ENCODE measurements at places on chromosomes 2 and 18. TPM values are rescaled to one million over a fixed set of nuclear protein-coding genes. Genes with fewer than 3 reads are reported as not detected.

Gene HOXD10
- total RNA-seq: not detected

DNA sequence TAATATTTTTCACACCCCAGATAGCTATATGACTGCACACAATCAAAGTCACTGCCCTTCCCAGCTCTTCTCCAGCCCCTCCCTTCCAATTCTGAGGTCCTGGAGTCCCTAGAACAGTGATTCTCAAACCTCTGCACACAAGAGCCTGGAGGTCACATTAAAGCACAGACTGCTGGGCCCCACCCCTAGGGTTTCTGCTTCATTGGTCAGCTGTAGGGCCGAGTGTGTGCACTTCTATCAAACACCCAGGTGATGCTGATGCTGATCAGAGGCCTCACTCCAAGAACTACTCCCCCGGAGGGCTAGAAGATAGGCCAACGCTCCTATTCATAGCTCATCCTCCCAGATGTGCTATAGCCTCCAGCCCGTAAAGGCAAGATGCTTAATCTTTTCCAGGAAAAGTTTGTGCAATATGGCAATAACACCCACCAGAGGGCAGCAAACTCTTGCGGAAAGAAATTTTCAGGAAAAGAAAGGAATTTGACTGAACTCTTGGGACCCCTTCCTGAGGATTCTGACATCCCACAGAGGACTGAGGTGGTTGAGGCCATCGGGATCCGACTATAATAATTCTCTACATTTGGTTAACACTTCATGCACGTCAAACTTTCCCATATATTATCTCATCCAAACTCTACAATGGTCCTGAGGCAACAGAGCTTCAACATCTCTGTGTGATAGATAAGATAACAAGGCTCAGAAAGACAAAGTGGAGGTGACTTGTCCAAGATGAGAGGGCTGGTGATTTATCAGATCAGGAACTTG, 194.2 kb upstream of the PKDCC start:
- H3K27ac ChIP-seq: no peak overlapping the region
- no peak for DNase-seq
- H3K4me3 ChIP-seq: no peak overlapping the region
- H3K36me3 ChIP-seq: no peaks in the 10 kb centered on the region
- H3K4me1 ChIP-seq: no peaks in the 10 kb centered on the region

- H3K36me3 ChIP-seq: no peaks in the 10 kb centered on the region
- DNase-seq: no peak
These were observed 42.1 kb downstream of the CALCRL start for GRCh38 chr2:187405921-187406320.

DNA sequence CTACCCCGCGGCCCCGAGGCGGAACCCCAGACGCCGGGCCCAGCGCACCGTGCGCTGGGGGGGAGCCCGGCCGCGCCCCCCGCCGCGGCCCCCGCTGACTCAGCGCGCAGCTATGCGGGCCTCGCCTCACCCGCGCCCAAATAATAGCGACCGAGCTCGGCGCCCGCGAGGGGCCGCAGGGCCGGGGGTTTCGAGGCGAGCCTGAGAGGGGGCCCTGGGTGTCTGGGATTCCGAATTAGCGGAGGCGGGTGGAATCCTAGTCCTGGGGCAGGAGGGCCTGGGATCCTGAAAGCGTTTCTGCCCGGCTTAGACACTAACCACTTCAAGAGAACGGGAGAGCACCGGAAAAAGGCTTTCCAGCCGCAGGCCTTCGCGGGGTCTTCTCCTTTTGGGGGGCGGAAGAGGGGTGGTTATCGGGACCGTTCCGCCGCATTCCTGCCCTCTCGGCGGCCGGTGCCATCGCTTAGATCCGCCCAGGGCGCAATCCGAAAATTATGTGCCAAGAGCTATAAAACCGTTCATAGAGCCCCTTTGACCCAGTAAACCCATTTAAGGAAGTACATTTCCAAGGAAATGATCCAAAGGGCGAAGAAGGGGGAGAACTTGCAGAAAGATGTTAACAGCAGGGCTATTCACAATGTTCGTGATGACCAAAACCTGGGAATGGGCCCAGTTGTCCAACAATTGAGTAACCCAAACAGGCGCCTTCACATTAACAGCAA, 681 bp upstream of the ROCK2 start:
- H3K36me3 ChIP-seq: no peaks in the 10 kb centered on the region
- peaks cover 60% of the 10 kb centered on the region for H3K4me1 ChIP-seq
- no peaks in the 10 kb centered on the region for H3K27me3 ChIP-seq
- DNase-seq: peak; percentile 40
- H3K4me3 ChIP-seq: peak overlapping the region; percentile 98

DNA sequence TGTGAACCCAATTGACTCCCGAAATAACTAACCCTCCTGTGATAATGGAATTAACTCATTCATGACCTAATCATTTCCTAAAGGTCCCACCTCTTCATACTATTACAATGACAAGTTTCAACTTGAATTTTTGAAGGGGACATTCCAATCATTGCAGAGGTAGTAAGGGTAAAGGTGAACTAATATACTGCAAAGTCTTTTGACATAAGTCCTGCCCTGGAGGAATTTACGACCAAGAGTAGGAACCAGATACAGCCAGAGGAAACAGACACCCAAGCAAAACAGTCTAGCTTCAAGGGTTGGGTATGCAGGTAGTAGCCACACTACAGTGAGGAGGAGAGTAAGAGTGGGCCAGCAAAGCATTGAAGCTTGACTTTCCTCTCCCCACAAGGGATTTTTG, 1.2 kb upstream of the SRBD1 start:
- H3K27ac ChIP-seq: no peak overlapping the region
- no peaks in the 10 kb centered on the region for H3K36me3 ChIP-seq
- H3K4me1 ChIP-seq: peaks cover 24% of the 10 kb centered on the region
- H3K27me3 ChIP-seq: no peaks in the 10 kb centered on the region
- H3K4me3 ChIP-seq: no peak overlapping the region

DNA sequence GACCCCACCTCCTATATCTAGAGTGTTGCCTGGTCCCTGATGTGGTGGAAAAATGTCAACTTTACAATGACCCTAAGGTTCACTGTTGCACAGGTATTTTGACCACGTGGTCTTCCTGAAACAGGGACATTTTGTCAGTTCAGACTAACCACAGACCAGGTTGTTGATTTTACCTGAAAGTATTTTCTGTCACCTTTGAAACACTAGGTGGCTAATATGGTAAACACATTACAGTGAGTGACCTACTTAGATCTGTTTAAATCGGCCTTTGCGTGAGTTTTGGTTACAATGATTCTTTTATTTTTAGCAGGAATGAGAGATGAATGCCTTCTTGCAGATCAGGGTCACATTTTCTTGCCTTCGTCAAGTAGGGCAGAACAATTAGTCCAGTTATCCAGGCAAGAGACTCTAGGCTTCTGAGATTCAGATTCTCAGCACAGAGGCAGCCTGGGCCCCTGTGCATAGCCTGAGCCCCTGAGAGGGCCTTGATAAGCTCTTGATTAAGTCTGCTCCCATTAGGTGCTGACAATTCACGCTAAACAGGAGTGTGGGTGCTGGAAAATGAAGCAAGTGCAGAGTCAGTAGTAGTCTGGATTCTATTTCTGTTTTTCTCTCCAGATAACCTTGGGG, 226.2 kb downstream of the KCNS3 start:
- no peaks in the 10 kb centered on the region for H3K4me1 ChIP-seq
- H3K27ac ChIP-seq: no peak overlapping the region
- H3K4me3 ChIP-seq: no peak overlapping the region
